Ovary (tissue), 10 donors: ENCODE measurements at places on chromosomes 5 and 9. TPM values are rescaled to one million over a fixed set of nuclear protein-coding genes. Genes with fewer than 3 reads are reported as not detected.
A peak's percentile ranks its signal among the peaks of the same experiment; 100 is the strongest.

GRCh38 chr5:75152860-75153259 lies 83.8 kb downstream of the ANKRD31 start:
- no peak for DNase-seq

- no peak for DNase-seq
Observed at GRCh38 chr5:168114444-168115017, 176.9 kb upstream of the WWC1 start.

GRCh38 chr5:140403613-140404012 lies 2.0 kb downstream of the ANKHD1 start:
- DNase-seq, result no peak

KIF4B gene
- not detected for total RNA-seq

CA9 gene
- 0.37 TPM for total RNA-seq

MED7 gene
- total RNA-seq, result 13.3 TPM

- no peak for DNase-seq
Observed at GRCh38 chr5:15604986-15605385, 105.0 kb downstream of the FBXL7 start.

DNA sequence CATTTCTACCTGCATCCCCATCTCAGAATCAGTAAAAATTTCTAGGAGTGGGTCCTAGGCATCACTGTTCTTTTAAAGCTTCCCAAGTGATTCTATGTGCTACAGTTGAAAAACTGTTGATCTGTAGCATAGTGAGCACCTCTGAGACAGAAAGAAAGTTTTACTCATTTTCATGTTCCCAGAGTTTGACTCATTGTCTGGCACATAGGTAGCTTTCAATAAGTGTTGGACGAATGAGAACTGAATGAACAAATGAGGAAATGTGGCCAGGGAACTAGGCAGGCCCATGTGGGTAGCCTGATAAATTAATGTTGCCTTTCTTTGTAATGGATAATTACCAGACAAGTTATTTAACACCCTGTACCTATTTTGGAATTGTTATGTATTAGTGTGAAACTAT lies 33.8 kb downstream of the RNF180 start:
- DNase-seq, result no peak

DNA sequence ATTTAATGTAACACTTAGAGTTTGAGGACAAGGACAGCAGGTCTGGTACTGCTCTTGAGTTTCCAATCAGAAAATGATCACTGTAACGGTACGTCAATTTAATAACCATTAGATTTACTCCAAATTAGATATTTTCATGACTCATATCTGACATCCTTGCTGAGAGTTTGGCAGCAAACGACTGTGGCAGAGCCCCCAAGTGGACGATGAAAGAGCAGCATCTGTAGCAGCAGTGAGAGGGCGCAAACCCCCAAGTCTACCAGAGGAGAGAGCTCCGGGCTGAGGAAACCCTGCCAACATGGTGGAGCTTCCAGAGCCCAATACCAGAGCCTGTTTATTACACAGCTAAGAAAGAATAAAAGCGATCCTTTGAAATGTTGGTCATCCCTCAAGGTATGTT lies 73.2 kb upstream of the EPB41L4A start:
- no peak for DNase-seq

GRCh38 chr9:72022841-72023240 lies 37.6 kb downstream of the C9orf57 start:
- DNase-seq, result no peak

DNA sequence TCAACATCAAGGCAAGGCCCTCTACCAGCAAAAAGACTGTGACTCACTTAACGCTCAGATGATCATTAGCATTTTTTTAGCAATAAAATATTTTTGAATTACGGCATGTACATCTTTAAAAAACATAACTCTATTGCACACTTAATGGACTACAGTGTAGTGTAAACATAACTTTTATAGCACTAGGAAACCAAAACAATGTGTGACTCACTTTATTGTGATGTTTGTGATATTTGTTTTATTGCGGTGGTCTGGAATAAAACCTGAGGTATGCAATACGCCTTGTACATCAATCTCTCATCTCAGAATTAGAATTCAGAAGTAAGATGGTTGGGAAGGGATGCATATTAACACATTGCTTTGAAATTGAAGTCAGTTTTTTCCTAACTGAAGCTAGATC lies 106.9 kb upstream of the PTCH1 start:
- no peak for DNase-seq

GRCh38 chr5:161751265-161751664 lies 65.7 kb downstream of the GABRA6 start:
- DNase-seq, result no peak

DNA sequence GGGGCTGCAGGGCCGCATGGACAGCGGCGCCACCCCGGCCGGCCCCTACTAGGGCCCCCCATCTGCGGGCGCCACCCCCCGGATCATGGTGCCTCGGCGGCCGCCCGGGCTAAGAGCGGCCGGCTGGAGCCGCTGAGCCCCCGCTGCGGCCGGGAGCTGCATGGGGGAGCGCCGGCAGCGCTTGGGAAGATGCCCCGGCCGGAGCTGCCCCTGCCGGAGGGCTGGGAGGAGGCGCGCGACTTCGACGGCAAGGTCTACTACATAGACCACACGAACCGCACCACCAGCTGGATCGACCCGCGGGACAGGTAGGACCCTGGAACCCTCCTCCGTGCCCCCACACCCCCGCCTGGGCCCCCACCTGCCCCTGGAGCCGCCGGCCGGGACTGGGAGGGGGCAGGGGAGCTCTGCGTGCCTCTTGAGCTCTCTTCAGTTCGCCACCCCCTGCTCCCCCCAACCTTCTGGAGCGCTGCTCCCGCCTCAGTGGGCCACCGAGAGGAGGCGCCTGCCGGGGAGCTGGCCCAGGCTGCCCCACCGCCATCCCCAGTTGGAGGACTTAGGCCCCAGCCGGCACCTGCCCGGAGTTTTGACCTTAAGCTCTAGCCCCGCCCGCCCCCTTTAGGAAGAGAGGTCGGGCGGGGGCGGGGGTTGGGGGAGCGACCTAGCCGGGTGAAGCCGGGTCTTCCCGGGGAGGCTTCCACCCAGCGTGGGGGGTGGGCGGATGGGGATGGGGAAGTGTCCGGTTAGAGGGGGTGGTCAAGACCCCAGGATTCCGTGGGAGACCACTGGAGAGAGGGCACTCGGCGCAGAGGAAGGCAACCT lies 730 bp downstream of the WWC1 start:
- DNase-seq, result no peak

- no peak for DNase-seq
Observed at GRCh38 chr9:32177396-32177795, 207.0 kb upstream of the ACO1 start.

DNA sequence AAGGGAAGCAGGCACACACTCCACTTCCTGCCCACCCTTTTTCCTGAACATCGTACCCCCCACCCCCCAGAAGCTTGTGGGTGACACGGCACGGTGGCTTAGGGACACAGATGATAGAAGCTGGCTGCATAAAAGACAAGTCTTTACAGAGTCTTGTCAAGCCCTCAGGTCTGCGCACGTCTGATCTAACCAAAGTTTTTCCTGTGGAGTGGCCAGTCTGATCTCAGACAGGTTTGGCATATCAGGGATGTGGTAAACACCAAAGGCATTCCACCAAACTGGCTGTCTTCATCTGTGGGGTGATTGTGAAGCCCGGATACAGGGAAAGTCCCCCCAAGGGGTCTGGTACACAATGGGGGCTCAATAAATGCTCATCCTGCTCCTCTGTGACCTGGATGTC lies 50.0 kb downstream of the CRB2 start:
- no peak for DNase-seq

DNA sequence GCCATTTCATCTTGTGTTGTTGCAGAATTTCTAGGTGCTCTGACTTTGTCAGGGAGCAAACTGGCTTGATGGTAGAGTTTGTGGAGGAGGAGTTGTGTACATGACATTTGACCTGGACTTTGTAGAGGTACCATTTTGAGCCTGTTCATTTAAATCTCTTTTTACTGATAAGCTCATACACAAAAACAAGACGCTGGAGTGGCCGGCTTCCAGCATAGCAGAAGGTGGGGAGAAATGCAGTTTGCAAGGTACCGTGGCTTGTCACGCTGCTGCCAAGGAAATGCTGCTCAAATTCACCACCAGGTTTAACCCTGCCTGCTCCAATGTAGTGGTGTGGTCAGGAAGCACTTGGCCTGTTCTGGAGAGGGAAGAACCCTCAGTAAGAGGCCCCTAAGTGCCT lies 18.9 kb upstream of the IQGAP2 start:
- DNase-seq, result no peak

ANKRD34B gene
- not detected for total RNA-seq

C9 gene
- not detected for total RNA-seq

AQP3 gene
- 16.7 TPM for total RNA-seq

DNA sequence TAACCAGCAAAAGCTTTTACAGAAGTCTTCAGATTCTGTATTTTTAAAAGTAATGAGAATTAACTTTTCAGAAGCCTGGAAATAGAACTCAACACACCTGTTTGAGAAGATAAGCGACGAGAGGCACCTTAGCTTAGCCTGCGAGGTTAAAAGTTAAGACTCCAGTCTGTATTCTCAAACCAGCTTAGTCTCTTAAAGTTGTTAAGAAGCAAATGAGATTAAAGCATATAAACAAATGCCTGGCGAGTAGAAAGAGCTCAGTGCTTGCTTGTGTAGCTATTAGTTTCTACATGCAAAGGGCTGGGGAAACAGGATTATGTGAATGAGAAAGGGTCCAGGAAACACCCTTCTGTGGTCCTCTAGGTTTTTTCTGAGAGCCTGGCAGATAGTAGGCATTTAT lies 51.7 kb downstream of the MTAP start:
- DNase-seq, result no peak

TCF7 gene
- 3.1 TPM for total RNA-seq

GRCh38 chr5:42496397-42497156 lies 73.3 kb downstream of the GHR start:
- no peak for DNase-seq

MAMDC2 gene
- total RNA-seq, result 24.6 TPM

GDA gene
- total RNA-seq, result 26.7 TPM

GRCh38 chr9:37678789-37679273 lies 28.1 kb downstream of the FRMPD1 start:
- DNase-seq, result no peak

RNF208 gene
- total RNA-seq, result 0.92 TPM

DNA sequence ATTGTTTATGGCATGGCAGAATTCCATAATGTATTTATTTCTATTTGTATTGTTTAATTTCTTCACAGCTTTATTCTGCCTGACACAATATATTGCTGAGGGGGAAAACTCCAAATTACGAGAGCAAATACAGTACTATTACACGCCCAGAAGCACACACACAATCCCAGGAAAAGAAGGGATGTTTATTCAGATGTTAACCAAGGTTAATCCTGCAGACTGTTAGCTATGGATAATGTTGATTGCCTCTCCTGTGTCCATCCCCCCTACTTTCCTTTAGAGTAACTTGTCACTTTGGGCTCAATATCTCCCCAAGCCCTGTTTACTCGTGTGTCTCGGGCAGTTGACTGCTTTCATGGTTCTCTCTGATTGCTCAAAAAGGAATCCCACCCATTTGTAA lies 84.2 kb upstream of the ERCC6L2 start:
- DNase-seq, result no peak

- no peak for DNase-seq
Observed at GRCh38 chr5:123367739-123368138, 55.5 kb downstream of the CEP120 start.

PCDHAC2 gene
- 0.82 TPM for total RNA-seq

GRCh38 chr5:159902444-159903121 lies 13.7 kb upstream of the ADRA1B start:
- no peak for DNase-seq

DNA sequence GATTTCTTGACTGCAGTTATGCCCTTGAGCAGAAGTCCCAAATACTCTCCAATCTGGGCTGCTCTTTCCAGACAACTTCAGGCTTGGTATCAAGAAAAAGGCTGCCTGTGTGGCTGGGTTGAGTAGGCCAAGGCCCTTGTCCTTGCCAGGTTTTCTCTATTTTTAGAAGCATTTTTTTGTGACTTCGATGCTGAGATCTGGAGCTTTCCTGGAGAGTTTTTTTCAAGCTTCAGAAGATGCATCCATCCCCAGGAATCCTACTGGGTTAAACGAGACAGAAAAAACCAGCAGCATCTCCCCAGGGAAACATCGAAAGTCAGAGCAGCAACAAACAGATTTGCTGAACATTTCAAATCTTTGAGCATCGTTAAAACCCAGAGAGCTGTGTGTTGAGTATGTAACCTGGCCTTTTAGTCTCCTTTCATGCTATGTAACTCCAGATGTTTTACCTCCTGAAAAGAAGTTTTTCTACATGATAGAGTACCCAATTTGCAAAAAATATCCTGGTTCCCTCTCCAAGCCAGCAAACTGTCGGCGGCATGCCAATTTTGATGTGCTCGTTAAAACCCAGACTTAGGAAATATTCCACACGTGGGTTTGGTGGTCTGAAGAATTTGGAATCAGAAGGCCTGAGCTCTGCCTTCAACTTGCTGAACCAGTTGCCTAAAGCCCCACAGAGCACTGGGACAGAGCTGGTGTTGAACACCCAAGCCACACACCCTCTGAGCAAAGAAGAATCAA lies 98.1 kb upstream of the ALDH1B1 start:
- DNase-seq, result peak; percentile 51

ELOVL7 gene
- total RNA-seq, result 0.60 TPM

- no peak for DNase-seq
Observed at GRCh38 chr9:80605129-80605528, 1033.4 kb downstream of the TLE4 start.

DNA sequence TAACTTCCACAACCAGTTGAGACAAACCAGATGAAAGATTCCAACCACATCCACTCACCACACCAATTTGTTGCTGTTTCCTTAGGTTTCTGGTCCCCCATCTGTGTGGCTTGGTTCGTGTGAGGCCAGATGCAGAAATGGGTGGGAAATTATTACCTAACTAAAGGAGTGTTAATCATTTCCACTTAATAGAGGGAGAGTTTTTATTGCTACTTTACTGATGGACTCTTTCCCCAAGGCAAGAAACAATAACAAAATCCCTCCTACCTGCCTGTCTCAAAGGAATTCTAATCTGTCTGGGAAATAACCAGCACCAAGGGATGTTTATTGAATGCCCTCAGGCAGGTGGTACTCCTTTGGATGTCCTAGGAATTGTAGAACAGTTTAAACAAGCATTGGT lies 76.3 kb downstream of the TMEM167A start:
- no peak for DNase-seq

ZFP37 gene
- 8.1 TPM for total RNA-seq

C6 gene
- 14.1 TPM for total RNA-seq

BARHL1 gene
- not detected for total RNA-seq

GRCh38 chr5:54772231-54772630 lies 213.2 kb downstream of the ESM1 start:
- DNase-seq, result no peak
